H4 (cell line): ENCODE measurements at places on chromosomes 1 and 21. TPM values are rescaled to one million over a fixed set of nuclear protein-coding genes. Genes with fewer than 3 reads are reported as not detected.

KCNA10 gene
- not detected in 2 replicates for total RNA-seq

WDR26 gene
- 15.9 and 18.4 TPM in 2 replicates for total RNA-seq

PPIAL4G gene
- not detected in 2 replicates for total RNA-seq

DNA sequence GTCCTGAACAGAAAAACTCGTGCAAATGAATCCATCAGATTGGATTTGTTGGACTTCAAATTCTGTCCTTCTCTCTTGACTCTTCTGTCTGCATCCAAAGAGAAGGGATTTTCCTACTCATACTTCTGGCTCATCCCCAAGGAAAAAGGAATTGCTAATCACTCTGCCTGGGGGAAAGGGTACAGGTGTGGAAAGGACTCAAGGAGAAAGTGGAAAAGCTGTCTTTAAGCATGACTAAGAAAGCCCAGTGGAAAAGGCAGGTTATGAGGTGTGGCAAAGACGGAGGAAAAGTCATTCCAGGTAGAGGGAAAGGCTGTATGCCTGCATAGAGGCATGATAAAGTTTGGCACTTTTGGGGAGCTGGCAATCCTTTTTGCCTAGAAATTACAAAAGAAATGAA is 43.4 kb downstream of the PTGS2 start:
- no peak for DNase-seq

GRCh38 chr1:27179979-27180378 is 25.1 kb upstream of the SLC9A1 start:
- DNase-seq, result no peak

- DNase-seq, result no peak
These were observed 46.6 kb downstream of the SLC30A7 start for GRCh38 chr1:100942304-100943046.

GRCh38 chr21:42051788-42052187 is 19.3 kb upstream of the UMODL1 start:
- DNase-seq, result no peak

DNA sequence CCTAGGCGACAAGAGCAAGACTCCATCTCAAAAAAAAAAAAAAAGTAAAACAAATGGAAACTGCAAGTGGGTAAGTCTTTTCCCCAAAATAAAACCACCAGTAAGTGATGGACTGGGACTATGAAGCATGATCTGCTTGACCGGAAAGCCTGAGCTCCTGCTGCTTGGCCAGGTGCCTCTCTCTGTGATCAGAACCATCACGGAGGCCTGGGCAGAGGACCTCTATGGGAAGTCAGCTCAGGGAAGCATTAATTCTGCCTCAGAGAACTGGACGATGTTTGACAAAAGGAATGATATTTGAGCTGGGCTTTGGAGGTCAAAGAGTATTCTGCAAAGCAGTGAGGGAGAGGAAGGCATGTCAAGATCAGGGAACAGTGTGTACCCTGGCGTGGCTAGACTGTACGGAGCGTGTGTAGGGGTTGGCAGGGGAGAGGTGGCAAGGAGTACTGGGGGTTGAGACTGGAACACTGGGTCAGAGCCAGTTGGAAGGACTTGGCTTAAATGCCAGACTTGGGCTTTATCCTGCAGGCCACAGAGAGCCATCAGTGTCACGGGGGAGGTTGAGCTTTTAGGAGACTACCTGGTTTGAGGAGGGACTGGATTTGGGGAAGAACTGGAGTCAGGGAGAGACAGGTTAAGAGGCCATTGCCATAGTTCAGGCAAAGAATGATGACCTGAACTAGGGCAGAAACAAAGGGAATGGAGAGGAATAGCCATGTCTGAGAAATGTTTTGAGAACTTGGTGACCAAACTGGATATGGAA is 16.4 kb downstream of the ATP1A2 start:
- no peak for DNase-seq

GRCh38 chr1:159163614-159164228 is 7.7 kb upstream of the CADM3 start:
- DNase-seq, result no peak

DNA sequence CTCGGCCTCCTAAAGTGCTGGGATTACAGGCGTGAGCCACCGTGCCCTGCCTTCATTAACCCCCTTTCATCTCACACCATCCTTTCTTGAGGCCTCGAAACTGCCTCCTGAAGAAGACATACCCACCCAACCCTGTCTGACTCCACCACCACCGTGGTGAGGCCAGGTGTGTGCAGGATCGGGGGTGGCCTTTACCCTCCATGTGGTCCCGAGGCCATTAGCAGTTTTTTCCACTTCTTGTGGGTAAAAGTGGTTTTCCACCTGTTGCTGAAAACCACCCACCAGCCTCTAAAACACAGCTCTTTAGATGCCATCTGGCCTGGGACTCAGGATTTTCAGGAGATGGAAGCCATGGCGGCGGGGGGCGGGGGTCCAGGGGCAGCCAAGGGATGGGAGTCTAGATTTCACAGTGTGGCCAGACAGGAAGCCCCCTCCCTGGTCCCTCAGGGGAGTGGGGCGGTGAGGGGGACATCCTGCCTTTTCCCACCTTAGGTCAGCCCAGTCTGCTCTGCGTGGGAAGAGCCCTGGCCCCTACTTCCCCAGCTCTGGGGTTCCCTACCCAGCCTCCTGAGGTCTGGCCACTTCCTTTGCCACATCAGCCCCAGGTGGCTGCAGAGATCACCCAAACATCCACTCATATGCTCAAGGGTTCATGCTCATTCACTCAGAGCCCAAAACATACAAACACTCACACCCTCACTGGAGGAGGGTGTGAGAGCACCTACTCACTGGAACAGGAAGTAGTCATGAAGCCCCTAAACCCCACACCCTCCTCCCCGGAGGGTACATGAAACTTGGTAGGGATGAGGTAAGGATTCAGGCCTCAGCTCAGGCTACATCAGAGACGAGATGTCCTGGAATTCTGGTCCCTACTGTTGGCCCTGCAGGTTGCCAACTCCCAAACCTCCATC is 2.3 kb downstream of the FGR start:
- DNase-seq, result no peak

GRCh38 chr1:169468982-169469381 is 16.8 kb downstream of the SLC19A2 start:
- DNase-seq, result no peak

DNA sequence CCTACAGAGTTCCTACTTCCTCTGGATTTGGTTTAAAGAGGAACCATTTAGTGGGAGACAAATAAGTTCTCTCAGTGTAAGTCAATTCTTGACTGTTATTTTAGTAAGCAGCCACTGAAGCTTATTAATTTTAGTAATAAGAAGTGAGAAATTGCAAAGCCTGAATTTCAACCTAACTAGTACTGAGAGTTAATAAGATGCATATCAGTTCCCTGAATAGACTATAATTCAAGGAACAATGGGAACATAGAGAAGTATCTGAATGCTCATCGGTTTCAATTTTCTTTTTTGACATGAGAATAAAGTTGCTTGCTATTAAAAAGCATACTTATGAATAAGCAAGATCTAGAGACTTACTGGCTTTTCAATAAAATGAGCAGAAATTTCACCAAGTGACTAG is 8.0 kb upstream of the PPT1 start:
- DNase-seq, result no peak

GRCh38 chr1:114088392-114089299 is 65.0 kb downstream of the SYT6 start:
- DNase-seq, result no peak
